ENCODE measurements at places on chromosomes 12 and 14.

- DNase-seq, result no peak
These were observed 2.1 kb upstream of the NIN start for GRCh38 chr14:50832935-50833630.

DNA sequence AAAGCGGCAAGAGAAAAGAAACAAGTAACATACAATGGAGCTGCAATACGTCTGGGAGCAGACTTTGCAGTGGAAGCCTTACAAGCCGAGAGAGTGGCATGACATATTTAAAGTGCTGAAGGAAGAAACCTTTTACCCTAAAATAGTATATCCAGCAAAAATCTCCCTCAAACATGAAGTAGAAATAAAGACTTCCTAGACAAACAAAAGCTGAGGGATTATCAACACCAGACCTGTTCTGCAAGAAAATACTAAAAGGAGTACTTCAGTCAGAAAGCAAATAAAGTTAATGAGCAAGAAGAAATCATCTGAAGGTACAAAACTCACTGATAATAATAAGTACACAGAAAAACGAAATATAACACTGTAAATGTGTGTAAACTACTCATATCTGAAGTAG is 77.5 kb upstream of the ABCD2 start:
- no peak for DNase-seq

DNA sequence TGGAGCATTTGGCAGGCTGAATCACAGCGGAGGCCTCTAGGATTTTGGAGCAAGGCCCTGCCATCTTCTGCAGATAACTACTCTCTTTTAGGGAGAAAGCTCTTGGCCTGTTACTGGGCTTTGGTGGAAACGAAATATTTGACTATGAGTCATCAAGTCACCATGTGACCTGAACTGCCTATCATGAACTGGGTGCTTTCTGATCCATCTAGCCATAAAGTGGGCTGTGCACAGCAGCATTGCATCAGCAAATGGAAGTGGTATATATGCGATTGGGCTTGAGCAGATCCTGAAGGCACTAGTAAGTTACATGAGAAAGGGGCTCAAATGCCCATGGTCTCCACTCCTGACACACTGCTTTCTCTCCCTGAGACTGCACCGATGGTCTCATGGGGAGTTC is 21.1 kb downstream of the GYS2 start:
- DNase-seq, result no peak

- DNase-seq, result no peak
These were observed 7.3 kb upstream of the PLBD2 start for GRCh38 chr12:113351089-113351488.

- DNase-seq, result peak; percentile 81
These were observed 57.6 kb downstream of the LMNTD1 start for GRCh38 chr12:25495331-25496097.

DNA sequence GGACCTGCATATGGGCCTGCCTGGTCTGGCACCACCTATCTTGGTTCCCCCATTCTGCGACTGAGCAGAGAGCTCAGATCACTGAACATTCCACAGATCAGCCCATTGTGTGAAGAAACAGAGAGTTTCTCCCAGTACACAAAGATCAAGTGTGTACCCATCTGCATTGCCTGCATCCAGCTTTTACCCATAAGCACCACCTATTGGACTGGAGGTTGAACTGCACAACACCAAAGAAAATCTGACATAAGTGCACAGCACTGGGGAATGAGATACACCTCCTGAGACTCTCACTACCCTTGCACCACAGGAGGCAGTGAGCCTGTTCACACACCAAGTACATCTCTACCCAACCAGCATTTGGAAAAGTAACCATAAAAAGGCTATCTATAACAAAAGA is 362.6 kb upstream of the CLEC14A start:
- no peak for DNase-seq

DNA sequence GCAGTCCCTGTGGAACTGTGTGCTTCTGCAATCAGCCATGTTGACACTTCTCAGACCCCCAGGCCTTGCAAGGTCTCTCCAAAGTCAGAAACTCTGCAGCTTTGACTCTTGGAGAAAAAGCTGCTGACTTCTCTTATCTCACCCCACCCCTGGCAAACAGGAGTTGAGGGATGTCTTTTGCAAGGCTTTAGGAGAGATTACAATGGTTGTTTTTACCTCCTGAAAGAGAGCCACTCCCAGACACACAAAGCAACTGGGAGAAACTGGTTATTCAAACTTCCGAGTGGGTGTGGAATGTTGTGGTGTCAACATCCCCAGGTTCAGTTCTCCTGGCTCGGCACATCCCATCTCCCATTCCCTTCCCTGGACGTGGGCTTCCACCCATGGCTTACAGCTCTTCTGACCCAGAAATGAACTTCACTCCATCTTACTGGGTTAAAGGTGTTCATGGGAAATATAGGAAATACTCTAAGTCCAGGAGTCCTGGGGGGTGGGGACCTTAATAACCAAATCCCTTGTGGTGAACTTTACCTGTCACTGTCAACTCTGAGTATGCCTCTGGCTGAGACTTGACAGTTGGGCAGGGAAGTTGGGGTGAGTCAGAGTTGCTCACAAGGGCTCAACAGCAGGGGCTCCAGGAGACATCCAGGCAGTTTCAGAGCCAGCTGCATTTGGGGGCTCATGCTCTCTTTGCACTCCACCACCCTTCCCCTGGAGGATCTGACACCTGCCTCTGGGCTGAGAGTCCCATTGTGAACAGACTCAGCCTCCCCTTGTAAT is 41.9 kb downstream of the CCDC177 start:
- peak; percentile 6 for DNase-seq

- no peak for DNase-seq
These were observed 16.7 kb downstream of the ULK1 start for GRCh38 chr12:131911028-131911650.

- no peak for DNase-seq
These were observed 148.3 kb downstream of the KCNH5 start for GRCh38 chr14:62896932-62897456.

Data from LHCN-M2 (cell line).